Right renal pelvis (tissue), 4 donors: ENCODE measurements at places on chromosomes 11 and 22. TPM values are rescaled to one million over a fixed set of nuclear protein-coding genes. Genes with fewer than 3 reads are reported as not detected.

DNA sequence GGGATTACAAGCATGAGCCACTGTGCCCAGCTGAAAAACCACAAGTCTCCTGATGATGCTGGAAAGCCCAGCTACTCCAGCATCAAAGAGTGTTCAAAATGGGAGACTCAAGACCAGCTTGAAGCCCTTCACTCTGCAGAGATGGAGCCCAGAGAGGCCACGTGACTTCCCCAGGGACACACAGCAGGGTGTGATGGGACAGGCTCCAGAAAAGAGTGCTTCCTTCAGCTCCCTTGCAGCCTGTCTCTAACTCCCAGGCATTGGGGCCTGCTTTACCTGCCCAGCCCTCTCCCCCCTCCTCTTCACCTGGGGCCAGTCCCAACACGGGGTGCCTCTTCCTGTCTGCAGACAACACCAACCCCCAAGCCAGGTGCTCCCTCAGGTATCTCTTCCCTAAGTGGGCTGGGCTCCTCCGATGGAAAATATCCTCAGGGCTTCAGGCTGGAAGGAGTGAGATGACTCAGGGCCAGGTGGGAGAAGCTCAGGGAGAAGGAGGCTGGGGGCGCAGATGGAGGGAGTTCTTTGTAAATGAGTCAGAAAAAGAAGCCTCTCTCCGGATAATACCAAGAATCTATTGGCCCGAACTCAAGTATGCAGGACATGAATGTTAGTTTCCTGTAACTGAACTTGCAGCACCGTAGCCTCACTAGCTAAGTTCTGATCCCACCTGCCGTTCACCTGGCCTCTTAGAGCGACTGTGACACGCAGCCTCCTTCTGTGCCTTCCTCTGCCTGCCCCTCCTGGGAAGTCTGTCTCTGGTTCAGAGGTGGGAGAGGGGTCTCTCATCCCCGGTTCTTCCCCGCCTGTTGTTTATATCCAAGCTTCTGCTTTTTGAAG, 326.6 kb downstream of the MN1 start:
- no peak for DNase-seq

GRCh38 chr22:20578192-20578591, 70.8 kb downstream of the MED15 start:
- no peak for DNase-seq

Gene ZBED4
- 17.9 TPM for polyA plus RNA-seq

Gene SLC35F2
- 13.2 TPM for polyA plus RNA-seq

Gene GGTLC2
- not detected for polyA plus RNA-seq

DNA sequence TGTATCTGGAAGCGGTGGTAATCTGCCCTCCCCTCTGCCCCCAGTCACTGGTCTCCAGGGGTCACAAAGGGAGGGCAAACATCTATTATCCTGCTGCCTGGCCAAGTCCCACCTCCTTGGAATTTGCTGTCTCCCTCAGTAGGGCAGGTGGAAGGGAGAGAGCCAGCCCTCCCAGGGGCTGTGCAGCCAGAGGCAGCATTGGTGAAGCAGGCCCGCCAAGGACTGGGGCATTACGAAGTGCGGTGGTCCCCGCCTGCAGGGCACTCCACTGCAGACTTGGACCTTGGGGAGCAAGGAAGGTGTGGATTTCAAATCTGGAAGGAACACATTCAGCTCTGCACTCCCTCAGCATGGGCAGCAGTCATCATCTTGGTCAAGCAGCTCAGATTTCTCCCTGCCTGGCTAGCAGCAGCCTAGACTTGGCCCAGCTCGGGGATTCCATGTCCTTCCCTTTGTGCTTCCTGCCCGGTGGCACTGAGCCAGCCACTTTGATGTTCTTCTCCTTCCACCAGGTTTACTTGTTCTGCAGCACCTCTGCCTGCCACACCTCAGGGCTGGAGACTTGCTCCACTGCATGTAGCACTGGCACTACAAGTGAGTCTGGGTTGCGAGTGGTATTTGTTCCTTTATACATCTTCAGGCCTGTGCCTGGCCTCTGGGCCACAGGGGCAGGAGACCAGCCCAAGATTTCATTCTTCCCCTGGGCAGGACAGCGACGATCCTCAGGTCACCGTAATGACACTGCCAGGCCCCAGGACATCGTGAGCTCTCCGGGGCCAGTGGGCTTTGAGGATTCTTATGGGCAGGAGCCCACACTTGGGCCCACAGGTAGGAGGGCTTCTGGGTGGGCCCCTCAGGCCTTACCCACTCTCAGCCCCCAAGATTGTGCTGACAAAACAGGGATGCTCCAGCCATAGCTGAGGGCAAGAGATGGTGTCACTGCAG, 7.4 kb downstream of the ZP1 start:
- no peak for DNase-seq

DNA sequence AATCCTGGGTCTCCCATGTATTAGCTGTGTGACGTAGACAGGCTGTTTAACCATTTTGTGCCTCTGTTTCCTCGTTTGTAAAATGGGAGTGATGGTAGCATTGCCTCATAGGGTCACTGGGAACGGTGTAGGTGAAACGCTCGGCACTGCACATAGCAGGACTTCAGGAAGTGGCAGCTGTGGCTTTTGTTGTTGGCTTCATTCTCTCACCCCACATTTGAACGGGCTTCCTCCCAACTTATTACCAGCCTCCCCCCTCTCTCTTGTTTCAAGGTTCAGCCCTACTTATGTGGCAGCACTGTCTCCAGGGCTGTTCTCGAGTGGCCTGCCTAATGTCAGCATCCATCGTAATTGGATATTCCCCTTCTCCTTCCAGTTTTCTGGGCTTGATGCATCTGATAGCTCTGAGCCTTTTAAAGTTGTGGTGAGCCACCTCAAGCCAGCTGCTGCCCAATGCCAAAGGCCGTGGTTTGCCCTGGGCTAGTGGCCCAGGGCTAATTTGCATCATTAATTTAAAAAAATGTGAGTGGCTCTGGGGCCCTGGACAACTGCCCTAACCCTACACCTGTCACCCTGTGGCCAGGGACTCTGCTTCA, 217.8 kb upstream of the TBCEL start:
- no peak for DNase-seq

Gene TRPT1
- 41.9 TPM for polyA plus RNA-seq

DNA sequence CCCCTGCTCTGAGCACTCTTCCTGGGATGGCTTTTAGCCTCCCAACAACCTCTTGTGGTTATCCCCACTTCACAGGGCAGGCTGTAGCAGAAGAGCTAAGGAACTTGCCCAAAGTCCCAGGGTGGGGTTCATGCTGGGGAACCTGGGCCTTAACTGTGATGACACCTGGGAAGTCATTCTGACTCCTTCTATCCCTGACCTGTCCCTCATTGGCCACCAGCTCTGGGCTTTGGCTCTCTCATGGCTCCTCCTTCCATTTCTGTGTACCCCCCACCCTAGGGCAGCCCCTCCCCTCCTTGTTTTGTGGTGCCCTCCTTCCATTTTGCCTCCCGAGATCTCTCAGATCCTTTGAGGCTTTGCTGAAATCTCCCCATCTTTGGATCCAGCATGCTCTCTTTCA, 2.7 kb downstream of the PPM1F start:
- DNase-seq, result no peak

- no peak for DNase-seq
Observed at GRCh38 chr11:112878033-112878601, 83.1 kb upstream of the NCAM1 start.

- DNase-seq, result no peak
Observed at GRCh38 chr22:20651286-20651685, 122.6 kb upstream of the SERPIND1 start.

Gene ACRV1
- polyA plus RNA-seq, result 0.75 TPM

Gene LRRN4CL
- 0.94 TPM for polyA plus RNA-seq

GRCh38 chr11:9231848-9232177, 33.3 kb downstream of the DENND5A start:
- DNase-seq, result no peak

GRCh38 chr11:66112601-66113499, 42.8 kb downstream of the PACS1 start:
- no peak for DNase-seq

DNA sequence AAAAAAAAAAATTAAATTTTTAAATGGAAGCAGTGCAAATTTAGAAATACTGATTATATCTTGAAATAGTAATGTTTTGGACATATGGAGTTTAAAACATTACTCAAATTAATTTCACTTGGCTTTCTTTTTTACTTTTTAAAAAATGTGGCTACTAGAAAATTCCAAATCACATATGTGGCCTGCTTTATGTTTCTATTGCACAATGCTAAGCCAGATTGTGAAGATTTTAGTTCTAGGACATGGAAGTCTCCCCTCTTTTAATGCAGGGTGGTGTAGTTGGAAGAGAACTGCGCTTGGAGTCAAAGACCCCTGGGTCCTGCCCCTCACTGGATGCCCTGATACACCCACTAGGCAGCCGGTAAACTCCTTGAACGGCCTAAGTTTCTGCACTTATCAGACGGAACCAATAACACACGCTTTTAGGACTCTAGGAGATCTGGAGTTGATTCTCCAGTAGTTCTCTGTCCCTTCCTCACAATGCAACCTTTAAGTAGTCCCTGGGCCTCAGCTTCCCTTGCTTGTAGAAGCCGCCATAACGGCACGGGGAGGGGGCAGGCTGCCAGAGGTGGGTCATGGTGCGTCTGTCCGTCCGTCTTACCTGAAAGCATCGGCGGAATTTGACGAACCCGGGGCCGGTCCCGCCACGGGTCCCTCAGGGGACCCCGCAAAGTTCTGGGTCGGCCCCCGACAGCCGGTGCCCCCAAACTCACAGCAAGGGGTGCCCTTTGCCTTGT, 505 bp downstream of the FAM227A start:
- DNase-seq, result peak; percentile 13
